T-helper 1 cell treated with Interleukin-12 subunit alpha and Interleukin-12 subunit beta and Interleukin-4 antibody, amounts not matched to agents 30 ng/mL and 1 ng/mL, for 36 hours (primary cell): ENCODE measurements at places on chromosomes 6 and 20. TPM values are rescaled to one million over a fixed set of nuclear protein-coding genes. Genes with fewer than 3 reads are reported as not detected.

The SH3BGRL2 gene
- total RNA-seq: 0.24 and 0.32 TPM in 2 replicates

The LTA gene
- total RNA-seq: 204 and 212 TPM in 2 replicates

The CRYBG1 gene
- 15.4 and 16.9 TPM in 2 replicates for total RNA-seq

The NUS1 gene
- 39.6 and 41.2 TPM in 2 replicates for total RNA-seq

The GABRR1 gene
- total RNA-seq: not detected in 2 replicates

The ADAM33 gene
- not detected in 2 replicates for total RNA-seq

The MYL9 gene
- total RNA-seq: 0.46 and 0.69 TPM in 2 replicates

The GATA5 gene
- not detected in 2 replicates for total RNA-seq

The TRIM10 gene
- 0.34 and 0.37 TPM in 2 replicates for total RNA-seq

The SEMG1 gene
- not detected in 2 replicates for total RNA-seq

The POPDC3 gene
- not detected in 2 replicates for total RNA-seq

The RBM12 gene
- total RNA-seq: 127 TPM in 2 replicates

The IL17A gene
- not detected in 2 replicates for total RNA-seq

The TCP11 gene
- total RNA-seq: not detected in 2 replicates

The SCRT2 gene
- total RNA-seq: not detected in 2 replicates

The RBPJL gene
- total RNA-seq: 0.17 TPM in 1 of 2 replicates, not detected in the other

The PGBD1 gene
- total RNA-seq: 1.9 and 2.2 TPM in 2 replicates

The ASIP gene
- total RNA-seq: not detected in 2 replicates

The IL20RA gene
- total RNA-seq: not detected in 2 replicates

The PIGU gene
- total RNA-seq: 20.5 and 21.9 TPM in 2 replicates
